ENCODE measurements at places on chromosomes 2 and 18.

GRCh38 chr2:237806334-237806733 lies 7.8 kb downstream of the RBM44 start:
- no peak for DNase-seq

DNA sequence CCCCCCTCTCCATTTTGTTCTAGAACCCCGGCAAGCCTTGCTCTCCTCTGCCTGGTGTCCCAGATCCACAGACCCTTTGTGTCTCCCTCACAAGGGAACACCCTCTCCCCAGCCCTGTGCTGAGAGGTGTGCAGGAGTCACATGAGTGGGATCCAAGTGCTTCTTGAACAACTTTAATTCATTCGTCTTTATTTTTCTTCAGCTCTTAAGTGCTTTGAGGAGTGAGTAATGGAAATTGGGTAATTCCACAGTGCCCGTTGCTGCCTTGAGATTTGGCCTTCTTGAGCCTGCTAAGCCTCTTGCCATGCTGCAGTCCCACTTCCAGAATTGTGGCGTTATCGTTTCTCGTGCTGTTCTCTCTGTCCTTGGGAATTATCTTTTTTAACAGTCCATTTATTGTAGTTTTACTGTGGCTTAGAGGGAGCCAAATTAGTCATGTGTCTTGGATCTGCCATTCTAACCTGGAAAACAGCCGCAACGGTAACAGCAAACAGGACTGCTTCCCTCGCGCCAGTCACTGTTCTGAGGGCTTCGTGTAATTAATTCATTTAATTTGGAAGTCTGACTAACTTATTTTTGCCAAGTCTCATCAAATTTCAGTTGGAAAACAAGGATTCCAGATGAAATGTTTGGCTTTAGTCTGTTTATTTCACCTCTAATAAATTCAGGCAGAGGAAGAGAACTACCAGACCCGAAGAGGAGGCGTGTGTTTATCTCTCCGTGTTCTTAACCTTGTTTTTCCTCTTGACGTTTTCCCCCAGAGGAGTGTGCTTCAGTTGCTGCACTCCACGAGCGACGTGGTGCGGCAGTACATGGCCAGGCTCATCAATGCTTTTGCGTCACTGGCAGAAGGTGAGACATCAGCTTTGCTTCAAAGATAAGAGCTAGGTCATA lies 72.0 kb downstream of the ARMC9 start:
- no peak for DNase-seq

GRCh38 chr2:43612944-43613343 lies 17.1 kb upstream of the THADA start:
- DNase-seq = no peak

GRCh38 chr2:20558391-20559150 lies 92.3 kb downstream of the HS1BP3 start:
- no peak for DNase-seq

DNA sequence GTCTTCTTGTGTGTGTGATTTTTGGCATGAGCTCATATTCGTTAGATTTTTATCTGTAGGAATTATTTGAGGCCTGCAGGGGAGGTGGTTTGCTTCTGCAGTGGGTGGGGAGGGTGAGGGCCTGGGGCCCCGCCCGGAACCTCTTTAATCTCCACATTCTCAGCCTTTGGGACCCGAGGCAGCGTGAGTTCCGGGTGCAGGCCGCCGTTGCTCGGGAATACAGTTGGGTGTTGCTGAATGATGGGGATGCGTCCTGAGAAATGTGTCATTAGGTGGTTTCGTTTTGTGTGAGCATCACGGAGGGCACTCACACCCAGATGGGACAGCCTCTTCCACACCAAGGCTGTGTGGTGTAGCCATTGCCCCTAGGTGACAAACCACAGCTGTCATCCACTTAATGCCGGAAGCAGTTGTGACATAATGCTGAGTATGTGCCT lies 13.7 kb upstream of the GAL3ST2 start:
- DNase-seq = no peak

GRCh38 chr2:201580486-201580885 lies 62.8 kb downstream of the TMEM237 start:
- no peak for DNase-seq

DNA sequence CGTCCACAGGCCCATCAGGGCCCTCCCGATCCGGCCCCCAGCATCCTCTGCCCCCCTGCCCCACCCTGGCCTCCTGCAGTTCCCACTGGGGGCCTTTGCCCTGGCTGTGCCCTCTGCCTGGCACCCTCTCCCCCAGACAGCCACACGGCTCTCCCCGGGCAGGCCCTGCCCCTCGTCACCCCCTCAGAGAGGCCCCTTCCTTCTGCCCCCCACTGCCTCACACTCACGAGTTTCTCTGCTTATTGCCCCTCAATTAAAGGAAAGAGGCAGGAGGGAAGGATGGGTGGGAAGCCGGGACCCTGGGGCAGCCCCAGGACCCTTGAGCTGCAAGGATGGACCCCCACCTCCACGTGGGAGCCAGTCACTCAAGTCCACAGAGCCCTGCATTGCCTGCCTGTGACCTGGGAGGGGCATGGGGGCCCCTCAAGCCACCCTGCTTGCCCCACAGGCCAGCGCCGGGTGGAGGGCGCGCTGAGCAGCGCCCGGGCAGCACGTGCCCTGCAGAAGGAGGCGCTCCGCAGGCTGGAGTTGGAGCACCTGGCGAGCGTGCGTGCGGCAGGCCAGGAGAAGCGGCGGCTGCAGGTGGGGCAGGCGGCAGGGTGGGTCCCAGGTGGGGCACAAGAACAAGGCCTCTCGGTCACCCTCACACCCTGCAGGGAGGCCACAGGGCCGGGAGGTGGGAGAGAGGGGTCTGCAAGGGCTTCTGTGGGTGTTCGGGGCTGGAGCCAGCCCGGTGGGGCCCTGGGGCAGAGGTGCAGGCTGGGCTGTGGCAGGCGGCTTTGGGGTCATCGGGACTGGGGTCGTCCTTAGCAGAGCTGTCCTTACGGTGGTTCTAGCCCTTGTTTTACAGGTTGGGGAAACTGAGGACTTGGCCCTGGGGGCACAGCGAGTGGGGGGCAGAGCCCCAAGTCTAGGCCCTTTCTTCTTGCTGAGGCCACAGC lies 30.5 kb upstream of the SNED1 start:
- DNase-seq = no peak

DNA sequence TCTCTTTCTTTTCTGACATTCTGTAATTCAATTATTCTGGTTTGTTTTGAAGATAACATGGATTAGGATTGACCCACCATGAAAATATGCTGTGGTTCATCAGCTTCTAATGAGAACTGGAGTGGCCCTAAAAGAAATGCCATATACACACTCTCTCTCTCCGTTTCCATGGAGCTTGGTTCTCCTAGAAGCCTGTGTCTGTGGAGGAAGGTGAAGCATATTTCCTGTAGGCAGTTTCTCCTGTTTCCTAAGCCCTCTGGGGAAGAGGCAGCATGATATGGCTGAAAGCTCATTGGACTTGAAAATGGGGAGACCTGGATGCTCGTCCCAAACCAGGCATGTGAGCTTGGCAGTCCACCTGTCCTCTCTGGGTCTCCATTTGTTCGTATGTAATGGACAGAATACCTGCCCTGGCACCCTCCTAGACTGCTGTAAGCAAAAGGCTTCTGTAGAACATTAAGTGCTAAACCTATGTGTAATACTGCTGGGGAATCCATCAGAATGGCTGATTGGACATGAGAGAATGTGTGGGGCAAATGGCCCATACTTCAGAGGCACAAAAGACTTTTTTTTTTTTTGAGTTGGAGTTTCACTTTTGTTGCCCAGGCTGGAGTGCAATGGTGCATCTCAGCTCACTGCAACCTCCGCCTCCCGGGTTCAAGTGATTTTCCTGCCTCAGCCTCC lies 75.3 kb upstream of the PPP1CB start:
- DNase-seq = no peak

- no peak for DNase-seq
Observed at GRCh38 chr2:83364264-83364663, 1094.8 kb downstream of the SUCLG1 start.

DNA sequence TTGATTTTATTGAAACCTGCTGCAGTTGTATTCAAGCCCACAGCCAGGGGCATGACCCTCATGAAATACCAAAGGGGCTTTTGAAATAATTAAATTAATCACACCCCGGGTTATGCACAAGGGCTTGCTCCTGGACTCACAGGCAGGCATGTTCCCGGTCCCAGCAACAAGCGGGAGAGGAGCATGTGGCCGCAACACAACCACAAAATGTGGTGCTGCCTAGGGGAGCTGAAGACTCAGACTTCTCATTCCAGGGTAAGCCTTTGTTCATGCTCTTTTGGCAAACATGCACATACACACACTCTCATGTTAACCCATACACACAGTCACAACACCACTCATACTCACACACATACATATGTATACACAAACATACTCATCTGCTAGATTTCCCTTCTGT lies 233.7 kb upstream of the SMAD2 start:
- DNase-seq = no peak

DNA sequence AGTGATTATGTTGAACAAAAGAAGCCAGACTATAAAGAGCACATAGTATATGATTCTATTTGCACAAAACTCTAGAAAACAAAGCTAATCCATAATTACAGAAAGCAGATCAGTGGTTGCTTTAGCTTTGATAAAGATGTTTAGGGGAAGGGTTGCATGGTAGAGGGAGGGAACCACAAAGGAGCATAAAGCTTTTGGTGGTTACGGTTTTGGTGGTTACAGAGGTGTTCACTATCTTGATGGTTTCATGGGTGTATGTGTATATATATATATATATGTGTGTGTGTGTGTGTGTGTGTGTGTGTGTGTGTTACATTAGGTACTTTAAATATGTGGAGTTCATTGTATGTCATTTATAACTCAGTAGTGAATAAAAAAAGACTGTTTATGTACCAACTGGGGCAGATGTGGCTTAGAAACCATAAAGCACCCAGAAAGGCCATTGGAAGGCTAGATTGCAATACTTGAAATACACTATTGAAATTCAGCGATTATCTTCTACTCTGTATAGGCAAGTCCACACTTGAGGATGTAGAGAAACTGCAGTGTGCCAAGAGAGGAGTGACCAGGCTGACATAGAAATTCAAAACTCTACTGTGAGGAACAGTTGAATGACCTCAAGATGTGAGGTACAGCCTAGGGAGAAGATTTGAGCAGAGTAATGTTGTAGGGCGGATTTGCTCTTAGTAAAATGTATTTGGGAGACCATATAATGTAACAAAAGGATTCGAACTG lies 60.6 kb downstream of the CAB39 start:
- DNase-seq = no peak

DNA sequence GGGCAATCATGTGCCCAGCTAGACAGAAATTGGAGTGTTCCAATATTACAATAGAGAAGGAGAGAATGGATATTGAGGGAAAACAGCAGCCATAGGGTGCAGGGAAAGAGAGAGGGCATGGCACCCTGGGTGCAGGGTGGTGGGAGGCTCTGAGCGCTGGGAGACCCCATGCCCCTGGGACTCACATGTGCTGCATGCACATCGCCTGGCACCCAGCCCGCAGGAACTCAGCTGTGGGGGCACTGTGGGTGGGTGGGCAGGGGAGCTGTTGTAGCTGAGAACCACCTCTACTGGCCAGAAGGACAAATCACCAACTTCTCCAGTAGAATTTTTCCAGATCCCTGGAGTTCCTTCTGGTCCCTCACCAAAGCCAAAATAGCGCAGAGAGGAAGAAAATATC lies 7.2 kb upstream of the NEURL3 start:
- no peak for DNase-seq

GRCh38 chr2:134582547-134582899 lies 136.3 kb downstream of the TMEM163 start:
- DNase-seq = no peak

GRCh38 chr18:51491678-51492372 lies 294.3 kb upstream of the MEX3C start:
- no peak for DNase-seq

GRCh38 chr2:106990297-106990696 lies 104.3 kb upstream of the ST6GAL2 start:
- no peak for DNase-seq

DNA sequence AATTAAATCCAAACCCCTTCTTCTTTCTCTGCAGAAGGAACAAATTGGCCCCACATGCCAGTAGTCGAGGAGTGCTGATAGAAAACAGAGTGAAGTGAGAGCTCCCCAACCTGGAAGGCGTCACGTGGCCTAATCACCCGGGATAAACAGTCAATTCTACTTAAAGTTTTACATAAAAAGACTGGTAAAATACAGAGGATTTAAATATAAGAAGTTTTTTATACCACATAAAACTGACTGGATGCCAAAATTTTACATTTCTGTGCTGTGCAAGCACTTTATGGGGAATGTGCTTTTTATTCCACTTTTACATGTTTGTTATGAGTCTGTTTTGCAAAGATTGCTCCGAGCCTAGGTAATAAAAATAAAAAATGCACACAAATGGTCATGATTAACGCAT lies 1586.8 kb upstream of the ACVR2A start:
- no peak for DNase-seq

GRCh38 chr2:206558492-206558891 lies 83.8 kb upstream of the FAM237A start:
- DNase-seq = no peak

GRCh38 chr2:65541773-65542172 lies 109.4 kb upstream of the SPRED2 start:
- DNase-seq = no peak

- DNase-seq = no peak
Observed at GRCh38 chr18:75267643-75268363, 57.2 kb downstream of the TSHZ1 start.

GRCh38 chr2:47174733-47175361 lies 19.7 kb upstream of the STPG4 start:
- no peak for DNase-seq

DNA sequence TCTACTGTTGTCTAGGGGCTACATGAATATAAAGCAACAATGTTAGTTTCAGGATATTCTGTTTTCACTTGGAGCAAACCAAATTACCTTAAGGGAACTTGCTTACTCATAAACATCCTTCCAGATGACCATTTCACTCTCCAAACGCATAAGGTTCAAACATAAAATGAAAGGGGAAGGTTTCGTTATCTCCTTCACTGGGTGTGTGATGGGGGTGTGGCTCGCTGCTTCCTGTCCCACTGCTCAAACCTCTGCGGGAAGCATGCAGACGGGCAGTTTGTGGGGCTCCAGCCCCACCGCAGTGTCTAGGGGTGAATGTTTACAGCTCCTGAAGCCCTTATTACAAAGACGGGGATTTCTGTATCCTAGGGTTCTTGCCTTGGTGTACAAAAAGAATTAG lies 1310.9 kb upstream of the TMEFF2 start:
- no peak for DNase-seq

- no peak for DNase-seq
Observed at GRCh38 chr18:22300665-22301636, 116.8 kb downstream of the CTAGE1 start.

DNA sequence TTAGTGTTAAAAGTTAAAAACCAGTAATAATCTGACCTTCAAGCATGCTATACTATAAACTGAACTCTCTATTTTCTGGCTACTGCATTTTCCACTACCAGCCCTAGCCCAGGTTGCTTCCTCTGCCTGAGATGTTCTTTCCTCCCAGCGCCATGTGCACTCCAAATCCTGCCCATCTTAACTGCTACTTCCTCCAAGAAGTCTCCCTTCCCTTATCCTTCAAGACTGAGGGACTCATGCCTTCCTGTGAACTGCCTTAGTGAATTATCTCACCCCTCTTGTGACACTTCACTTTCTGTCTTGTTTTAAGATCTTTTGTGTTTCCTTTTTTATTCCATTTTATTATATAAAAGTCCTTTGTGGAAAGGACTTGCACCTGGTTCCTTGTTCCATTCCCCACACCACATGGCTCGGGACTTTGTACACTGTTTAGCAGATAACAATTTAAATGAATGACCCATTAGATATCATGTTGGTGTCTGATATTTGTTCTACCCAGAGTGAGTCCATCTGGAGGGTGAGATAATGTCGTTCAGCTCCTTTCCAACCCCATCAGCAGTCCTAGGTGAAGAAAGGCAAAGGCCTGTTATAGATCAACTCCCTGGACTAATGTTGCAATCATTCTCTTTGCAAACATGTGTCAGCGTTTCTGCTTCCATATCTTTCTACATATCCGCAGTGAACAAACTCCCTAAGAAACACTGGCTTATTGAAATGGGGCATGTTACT lies 20.9 kb upstream of the AGFG1 start:
- DNase-seq = no peak

Data from NCI-H1092 (cell line).